ENCODE measurements at places on chromosomes 4 and X. TPM values are rescaled to one million over a fixed set of nuclear protein-coding genes. Genes with fewer than 3 reads are reported as not detected.

DNA sequence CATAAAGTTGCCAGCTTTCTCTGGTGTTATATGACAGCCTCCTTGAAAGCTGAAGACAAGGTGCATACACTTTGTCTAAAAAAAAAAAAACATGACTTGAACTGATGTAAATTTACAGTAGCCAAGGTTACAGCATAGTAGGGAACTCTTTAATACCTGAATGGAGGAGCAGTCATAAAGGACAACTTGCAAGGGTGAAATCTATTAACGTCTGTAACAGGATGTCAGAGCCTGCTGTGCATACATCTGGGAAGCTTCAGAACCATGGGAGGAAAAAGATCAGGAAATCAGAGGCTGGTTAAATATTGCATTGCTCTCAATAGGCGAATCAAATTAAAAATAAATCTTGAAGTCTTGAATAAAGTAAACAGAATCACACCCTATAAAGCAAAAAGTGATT, 484.0 kb upstream of the CTSO start:
- H3K36me3 ChIP-seq = no peaks in the 10 kb centered on the region
- no peak overlapping the region for H3K27ac ChIP-seq
- DNase-seq = no peak

- no peaks in the 10 kb centered on the region for H3K36me3 ChIP-seq
- no peak overlapping the region for H3K4me3 ChIP-seq
- no peaks in the 10 kb centered on the region for H3K4me1 ChIP-seq
Measured at GRCh38 chr4:78984593-78984992, 45.4 kb upstream of the PAQR3 start.

The HMX1 gene
- total RNA-seq = not detected

GRCh38 chr4:140720387-140721304, 35.5 kb downstream of the TBC1D9 start:
- peaks cover 26% of the 10 kb centered on the region for H3K4me1 ChIP-seq
- H3K36me3 ChIP-seq = no peaks in the 10 kb centered on the region
- peak overlapping the region; percentile 10 for H3K4me3 ChIP-seq
- H3K27ac ChIP-seq = no peak overlapping the region
- DNase-seq = peak; percentile 47
- H3K27me3 ChIP-seq = no peaks in the 10 kb centered on the region

GRCh38 chr4:95087657-95088455, 330.1 kb downstream of the BMPR1B start:
- H3K36me3 ChIP-seq = no peaks in the 10 kb centered on the region
- no peak for DNase-seq
- H3K27ac ChIP-seq = no peak overlapping the region
- H3K4me3 ChIP-seq = no peak overlapping the region
- H3K27me3 ChIP-seq = no peaks in the 10 kb centered on the region

- H3K27ac ChIP-seq = no peak overlapping the region
- no peak overlapping the region for H3K4me3 ChIP-seq
- no peaks in the 10 kb centered on the region for H3K36me3 ChIP-seq
- no peaks in the 10 kb centered on the region for H3K4me1 ChIP-seq
- no peak for DNase-seq
- H3K27me3 ChIP-seq = no peaks in the 10 kb centered on the region
Measured at GRCh38 chr4:186018261-186018660, 50.7 kb upstream of the TLR3 start.

- H3K4me1 ChIP-seq = no peaks in the 10 kb centered on the region
- no peak for DNase-seq
- H3K27me3 ChIP-seq = no peaks in the 10 kb centered on the region
- H3K27ac ChIP-seq = no peak overlapping the region
Measured at GRCh38 chr4:56195025-56195424, 192.3 kb downstream of the AASDH start.

DNA sequence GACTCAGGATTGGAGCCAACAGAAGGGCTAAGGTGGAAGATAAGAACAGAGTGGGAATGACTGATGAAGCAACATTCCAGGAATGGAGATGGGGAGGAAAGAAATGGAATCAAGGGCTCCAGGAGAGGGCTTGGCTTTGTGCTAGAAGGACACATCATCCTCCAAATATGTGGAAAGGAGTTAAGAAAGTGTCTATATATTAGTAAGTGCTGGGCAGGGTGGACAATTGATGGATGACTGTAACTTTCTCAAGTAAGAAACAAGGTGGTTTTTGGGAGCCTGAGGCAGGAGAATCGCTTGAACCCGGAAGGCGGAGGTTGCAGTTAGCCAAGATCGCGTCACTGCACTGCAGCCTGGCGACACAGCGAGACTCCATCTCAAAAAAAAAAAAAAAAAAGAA, 71.6 kb upstream of the NFKB1 start:
- H3K27me3 ChIP-seq = no peaks in the 10 kb centered on the region
- no peak for DNase-seq
- H3K4me1 ChIP-seq = peaks cover 7% of the 10 kb centered on the region
- H3K27ac ChIP-seq = no peak overlapping the region
- H3K36me3 ChIP-seq = no peaks in the 10 kb centered on the region
- no peak overlapping the region for H3K4me3 ChIP-seq

DNA sequence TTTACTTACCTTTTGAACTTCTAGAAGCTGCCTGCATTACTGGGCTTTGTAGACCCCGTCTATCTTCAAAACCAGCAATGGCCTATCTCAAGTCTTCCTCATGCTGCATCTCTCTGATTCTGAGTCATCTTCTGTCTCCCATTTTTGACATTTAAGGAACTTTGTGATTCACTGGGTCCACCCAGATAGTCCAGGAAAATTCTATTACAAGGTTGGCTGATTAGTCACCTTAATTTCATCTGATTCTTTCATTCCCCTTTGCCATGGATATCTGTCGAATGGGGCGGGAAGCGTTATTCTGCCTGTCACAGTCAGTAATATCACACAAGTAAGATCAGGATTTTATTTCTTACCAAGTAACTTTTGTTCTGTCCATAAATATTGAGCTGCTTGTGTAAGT, 618.0 kb downstream of the CCSER1 start:
- H3K4me1 ChIP-seq = no peaks in the 10 kb centered on the region
- DNase-seq = no peak
- H3K27ac ChIP-seq = no peak overlapping the region
- H3K4me3 ChIP-seq = no peak overlapping the region
- H3K36me3 ChIP-seq = no peaks in the 10 kb centered on the region
- no peaks in the 10 kb centered on the region for H3K27me3 ChIP-seq

The TMPRSS11B gene
- not detected for total RNA-seq

Measured in Karpas-422 (cell line).